Skeletal muscle cell (primary cell): ENCODE measurements at places on chromosomes 3 and 15.
A peak's percentile ranks its signal among the peaks of the same experiment; 100 is the strongest.

GRCh38 chr15:47299846-47300434 lies 417.4 kb upstream of the SEMA6D start:
- no peak for DNase-seq

- no peak for DNase-seq
These were observed 709.6 kb upstream of the CFAP20DC start for GRCh38 chr3:59759298-59760031.

DNA sequence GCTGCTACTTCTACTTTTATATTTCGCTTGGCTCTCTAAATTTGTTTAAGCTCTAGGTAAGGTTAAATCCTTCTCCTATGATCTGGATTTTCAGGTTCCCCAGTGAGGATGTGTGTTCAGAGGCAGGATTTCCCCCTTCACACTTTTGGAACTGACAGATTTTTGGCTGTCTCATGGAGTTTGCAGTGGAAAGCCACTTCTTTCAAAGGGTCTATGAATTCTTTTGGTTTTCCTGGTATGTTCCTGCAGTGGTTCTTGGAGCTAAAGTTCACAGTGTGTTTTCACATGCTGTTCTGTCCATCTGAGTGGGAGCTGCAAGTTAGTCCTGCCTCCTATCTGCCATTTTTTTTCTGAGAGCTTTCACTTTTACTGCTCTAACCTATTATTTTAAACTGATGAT lies 21.6 kb upstream of the TIGIT start:
- peak; percentile 14 for DNase-seq

GRCh38 chr3:112976001-112976400 lies 1.1 kb upstream of the CD200R1 start:
- no peak for DNase-seq

GRCh38 chr15:59384507-59384906 lies 11.8 kb upstream of the MYO1E start:
- no peak for DNase-seq

GRCh38 chr3:109772520-109772919 lies 435.2 kb upstream of the DPPA4 start:
- no peak for DNase-seq

GRCh38 chr15:78364233-78364632 lies 24.1 kb downstream of the CRABP1 start:
- DNase-seq, result no peak

DNA sequence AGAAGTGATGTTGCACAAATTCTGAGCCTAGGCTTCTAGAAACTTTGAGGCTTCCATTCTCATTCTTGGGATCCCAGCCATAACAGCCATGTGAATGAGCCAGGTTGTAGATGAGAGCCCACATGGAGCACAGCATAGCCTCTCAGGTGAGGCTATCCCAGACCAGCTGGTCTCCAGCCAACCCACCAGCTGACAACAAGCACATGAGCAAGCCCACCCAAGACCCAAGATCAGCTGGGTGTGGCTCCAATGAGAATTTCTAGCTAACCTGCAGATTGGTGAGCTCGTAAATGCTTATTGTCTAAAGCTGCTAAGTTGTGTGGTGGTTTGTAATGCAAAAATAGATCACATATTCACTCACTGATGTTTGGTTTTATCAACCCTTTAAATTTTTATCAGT lies 14.4 kb downstream of the KY start:
- DNase-seq, result no peak

DNA sequence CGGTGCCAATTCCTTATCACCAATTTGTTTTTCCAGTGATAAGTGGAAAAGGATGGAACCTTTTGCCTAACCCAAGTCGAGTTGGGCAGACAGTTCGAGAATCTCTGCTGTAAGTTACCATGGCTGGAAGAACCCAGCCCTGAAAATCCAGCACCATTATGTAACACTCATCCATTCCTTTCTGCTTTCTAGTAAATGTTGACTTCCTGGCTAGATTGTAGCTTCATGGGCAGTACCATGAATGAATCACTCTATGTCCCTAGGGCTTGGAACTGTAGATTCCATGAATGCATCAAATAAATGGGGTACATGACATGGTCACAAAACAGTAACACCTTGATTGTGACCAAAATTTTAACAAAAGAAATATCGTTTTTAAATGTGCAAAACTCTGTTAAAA lies 14.0 kb downstream of the CHCHD4 start:
- no peak for DNase-seq

DNA sequence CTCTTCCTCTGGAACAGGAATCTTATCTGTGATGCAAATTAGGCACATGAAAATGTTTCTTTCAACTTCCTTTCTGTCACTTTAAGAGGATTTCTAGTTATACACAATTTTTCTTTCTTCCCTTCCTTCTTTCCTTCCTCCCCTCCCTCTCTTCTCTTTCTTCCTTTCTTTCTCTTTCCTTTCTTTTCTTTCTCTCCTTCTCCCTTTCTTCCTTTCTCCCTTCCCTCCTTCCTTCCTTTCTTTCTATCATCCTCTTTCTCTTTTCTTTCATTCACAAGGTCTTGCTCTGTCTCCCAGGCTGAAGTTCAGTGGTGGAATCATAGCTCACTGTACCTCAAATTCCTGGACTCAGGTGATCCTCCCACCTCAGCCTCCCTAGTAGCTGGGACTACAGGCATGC lies 18.0 kb upstream of the C2CD4B start:
- no peak for DNase-seq

DNA sequence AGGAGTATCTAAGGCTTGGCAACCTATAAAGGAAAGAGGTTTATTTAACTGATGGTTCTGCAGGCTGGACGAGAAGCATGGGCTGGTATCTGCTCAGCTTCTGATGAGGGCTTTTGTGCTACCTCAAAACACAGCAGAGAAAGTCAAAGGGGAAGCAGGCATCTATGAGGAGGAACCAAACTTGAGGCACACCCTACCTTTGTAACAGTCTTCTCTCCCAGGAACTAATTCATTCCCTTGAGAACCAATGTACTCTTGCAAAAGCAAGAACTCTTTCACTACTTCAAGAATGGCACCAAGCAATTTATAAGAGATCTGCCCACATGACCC lies 109.0 kb downstream of the CGGBP1 start:
- DNase-seq, result no peak

- no peak for DNase-seq
These were observed 38.0 kb upstream of the TM4SF1 start for GRCh38 chr3:149415484-149415883.

- DNase-seq, result no peak
These were observed 15.3 kb downstream of the PLXNB1 start for GRCh38 chr3:48414376-48415250.

DNA sequence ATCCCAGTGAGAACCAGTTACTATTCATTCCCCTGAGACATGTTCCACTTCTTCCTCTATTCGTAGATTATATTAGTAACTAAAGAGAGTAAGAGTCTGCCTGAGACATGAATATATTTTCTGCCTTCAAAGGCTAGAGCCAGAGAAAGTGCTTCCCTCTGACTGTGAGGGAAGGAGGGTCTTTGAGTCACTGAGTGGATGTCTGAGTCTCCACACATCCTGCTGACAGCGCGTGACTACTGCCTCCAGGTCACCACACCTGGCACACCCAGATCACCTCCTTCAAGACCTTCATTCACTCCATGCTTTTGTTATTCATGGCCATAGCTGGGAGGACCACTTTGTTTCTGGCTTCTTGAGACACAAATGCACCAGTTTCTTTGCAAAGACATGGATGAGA lies 135.6 kb downstream of the SOX2 start:
- no peak for DNase-seq

- no peak for DNase-seq
These were observed 19.6 kb downstream of the CRYGS start for GRCh38 chr3:186524616-186525015.

- no peak for DNase-seq
These were observed 40.5 kb downstream of the OSTN start for GRCh38 chr3:191239407-191240031.

DNA sequence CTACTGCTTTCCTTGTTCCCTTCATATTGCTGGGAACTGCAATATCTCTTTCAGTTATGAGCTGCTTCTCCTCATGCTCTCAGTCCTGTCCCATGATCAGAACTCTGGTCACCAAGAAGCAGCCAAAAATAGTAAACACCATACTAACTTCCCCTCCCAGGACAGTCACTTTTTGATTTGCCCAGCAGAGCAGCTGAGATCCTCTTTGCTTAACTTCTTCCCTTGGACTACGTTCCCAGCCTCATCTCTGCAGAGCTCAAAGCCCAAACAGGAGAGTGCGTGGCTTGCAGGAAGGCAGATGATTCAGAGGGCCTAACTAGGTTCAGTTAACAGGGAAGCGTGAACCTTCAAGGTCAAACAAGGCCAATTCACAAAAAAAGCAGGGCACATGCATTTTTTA lies 153.2 kb downstream of the CTNNB1 start:
- no peak for DNase-seq

DNA sequence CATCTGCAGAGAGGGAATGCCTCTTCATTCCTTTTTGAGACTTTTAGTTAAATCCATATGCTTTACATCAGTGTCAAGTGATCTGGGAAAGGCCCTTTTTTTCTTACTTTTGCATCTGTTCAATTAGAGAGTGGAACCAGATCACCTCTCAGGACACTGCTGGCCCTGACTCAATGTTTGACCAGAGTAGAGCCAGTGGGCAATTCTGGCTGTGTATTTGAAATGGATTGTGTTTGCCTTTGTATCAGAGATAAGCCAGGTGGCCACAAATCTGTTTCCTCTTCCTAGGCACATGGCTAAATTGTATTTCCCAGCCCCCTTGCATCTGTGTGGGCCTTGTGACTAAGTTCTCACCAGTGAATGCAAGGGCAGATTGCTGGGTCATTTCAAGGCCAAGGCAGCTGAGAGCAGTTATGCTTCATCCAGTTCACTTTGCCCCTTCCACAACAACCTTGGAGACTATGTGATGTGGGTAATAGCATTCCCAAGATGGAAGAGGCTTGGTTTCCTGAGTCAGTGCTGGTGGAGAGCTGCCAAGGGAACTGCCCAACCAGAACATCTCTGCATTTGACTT lies 75.6 kb upstream of the CACNA2D3 start:
- DNase-seq, result no peak

DNA sequence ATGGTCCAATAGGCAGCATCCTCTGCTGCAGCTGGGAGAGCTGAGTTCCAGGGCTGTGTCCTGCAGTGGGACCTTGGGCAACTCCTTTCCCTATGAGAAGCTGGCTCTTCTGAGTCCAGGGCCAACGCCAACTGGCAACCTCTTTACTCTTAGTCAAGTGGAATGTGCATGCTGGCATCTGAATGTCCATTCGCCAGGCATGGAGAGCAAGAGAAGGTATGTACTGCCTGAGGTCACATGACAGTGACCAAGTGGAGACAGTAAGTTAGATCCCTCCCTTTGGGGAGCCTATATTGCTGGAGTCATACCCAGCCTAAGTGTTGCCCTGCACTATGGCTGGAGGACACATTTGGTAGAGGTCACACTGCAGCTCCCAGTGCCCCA lies 12.1 kb downstream of the HEMK1 start:
- DNase-seq, result no peak
